ENCODE measurements at places on chromosomes 5 and 9.

GRCh38 chr9:105043370-105043936 is 115.5 kb upstream of the ABCA1 start:
- no peak for DNase-seq

- DNase-seq: peak; percentile 51
These were observed 131.2 kb upstream of the IQGAP2 start for GRCh38 chr5:76271836-76272235.

GRCh38 chr5:1511651-1512540 is 11.9 kb downstream of the LPCAT1 start:
- DNase-seq: peak; percentile 35

DNA sequence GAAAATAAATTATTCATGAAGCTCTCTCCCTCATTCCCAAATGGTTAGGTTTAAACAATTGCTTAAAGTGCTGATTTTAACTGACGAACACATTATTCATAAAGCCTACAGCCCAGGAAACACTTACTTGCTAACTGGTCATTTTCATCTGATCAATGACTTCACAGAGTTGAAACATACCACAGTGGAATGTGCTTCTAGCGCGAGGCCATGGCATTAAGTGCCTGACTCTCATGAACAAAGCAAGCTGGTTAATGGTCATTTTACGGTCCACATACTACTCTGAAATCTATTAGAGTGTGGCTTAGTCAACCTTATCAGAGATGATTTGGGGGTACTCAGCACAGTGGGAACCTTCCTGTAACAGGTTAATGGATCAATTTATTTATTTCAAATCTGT is 114.6 kb downstream of the MED27 start:
- DNase-seq: no peak

DNA sequence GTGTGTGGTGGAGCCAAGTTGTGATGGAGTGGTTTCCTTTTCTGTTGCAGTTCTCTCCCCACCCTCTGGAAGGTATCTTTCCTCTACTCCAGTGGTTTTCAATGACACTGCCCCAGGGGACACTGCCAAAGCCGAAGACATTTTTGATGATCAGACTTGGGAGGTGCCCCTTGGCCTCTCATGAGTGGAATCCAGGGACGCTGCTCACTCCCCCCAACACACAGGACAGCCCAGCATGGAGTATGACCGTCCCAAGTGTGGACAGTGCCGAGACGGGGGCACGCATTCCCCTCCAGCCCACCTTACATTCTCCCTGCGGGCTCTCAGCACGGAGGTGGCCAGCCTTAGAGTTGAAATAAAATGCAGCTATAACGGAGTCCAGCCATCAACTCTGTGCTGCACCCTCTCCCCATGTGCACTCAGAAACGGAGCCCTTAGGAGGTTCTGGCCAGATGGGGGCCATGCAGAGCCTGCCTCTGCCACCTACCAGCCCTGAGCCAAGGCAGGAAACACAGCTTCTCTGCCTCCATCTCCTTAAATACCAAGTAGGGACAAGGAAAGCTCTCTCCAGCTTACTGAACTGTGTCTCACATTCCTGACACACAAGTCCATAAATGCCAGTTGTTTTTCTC is 150.8 kb downstream of the ROR2 start:
- no peak for DNase-seq

- DNase-seq: no peak
These were observed 329.7 kb upstream of the IRX1 start for GRCh38 chr5:3265936-3266335.

DNA sequence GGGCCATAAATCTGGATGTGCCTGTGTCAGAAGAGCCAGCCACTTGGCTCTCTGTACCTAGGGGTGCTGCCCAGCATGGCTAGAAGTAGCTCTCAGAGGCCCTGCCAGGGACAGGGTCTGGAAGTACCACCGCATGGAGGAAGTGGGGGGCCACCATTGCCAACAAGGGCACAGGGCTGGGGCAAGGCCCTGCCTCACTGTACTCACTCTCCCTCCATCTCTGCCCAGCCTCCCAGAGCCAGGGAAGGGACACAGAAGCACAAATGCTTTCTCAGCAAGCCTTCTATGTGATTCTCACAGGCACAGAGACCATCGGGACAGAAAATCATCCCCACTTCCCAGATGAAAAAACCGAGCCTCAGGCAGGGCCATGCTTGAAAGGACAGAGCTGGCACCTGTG is 138.1 kb downstream of the C5orf15 start:
- no peak for DNase-seq

GRCh38 chr5:65577141-65577540 is 14.0 kb downstream of the PPWD1 start:
- DNase-seq: no peak

DNA sequence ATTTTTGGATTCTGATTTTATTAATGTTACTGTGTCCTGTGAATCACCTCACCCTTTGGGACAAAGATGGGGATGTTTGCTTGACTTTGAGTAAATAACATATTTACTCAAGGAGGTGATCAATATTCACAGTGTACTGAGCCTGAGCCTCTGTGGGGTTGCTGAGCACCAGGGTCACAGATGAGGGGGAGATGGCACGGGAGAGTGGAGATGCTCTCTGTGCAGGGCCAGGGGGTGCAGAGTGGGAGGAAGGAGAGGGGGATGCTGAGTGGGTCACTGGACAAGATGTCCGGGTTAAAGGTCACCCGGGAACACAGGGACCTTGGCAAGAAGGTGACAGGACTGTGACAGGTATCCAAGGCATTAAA is 4.0 kb downstream of the SQSTM1 start:
- no peak for DNase-seq

DNA sequence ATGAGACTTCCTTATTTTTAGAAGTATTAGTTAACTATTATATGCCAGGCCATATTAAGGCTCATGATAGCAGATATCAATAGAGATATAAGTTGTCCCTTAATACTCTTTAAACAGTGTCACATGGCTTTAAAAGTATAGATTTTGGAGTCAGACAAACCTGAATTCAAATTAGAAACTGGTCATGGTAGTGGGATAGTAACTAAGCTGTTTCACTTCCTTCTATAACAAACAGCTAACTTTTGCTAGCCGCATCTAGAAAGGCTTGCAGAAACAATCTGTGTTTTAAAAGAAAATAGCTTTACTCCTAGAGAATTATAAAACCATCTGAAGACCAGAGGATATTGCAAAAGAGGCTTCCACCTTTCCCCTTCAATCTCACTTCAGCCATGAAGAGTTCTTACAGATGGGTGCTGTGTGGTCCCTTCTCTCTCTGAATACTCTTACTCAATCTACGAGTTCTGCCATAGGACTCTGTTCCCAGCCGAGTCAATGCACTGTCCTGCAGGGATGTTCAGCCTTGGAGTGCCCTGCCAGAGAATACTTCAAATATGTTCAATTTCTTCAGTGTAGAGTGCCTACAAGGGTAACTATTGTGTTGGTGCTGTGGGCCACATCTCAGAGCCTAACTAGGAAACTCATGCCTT is 810.2 kb downstream of the EFNA5 start:
- no peak for DNase-seq

DNA sequence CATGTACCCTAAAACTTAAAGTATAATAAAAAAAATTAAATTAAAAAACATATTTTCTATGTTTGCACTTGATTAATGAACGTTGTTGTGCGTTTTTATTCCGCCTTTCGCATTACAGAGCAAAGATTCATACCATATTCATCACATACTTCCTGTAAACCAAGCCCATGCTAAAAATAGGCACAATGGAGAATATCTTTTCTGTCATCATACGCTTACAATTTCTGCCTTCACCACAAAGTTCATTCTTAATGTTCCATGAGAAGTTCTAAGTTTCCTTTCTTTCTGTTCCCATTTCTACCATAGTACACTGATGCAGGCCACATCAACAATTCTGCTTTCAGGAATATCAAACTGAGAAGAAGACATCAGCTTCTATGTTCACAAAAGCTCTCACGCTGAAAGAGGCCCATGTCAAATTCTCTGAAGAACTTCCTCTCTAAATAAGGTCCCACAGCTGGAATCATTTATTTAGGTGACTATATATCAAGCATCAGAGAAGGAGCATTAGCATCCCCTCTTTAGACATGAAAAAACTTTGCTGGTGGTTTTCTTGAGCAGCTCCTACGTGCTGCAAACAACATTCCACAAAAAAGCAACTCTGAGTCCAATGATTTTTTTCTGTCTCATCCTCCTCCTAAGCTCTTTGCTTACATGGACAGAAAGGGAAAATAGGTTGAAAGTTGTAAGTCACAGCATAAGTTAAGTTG is 456.4 kb downstream of the CDH10 start:
- no peak for DNase-seq

DNA sequence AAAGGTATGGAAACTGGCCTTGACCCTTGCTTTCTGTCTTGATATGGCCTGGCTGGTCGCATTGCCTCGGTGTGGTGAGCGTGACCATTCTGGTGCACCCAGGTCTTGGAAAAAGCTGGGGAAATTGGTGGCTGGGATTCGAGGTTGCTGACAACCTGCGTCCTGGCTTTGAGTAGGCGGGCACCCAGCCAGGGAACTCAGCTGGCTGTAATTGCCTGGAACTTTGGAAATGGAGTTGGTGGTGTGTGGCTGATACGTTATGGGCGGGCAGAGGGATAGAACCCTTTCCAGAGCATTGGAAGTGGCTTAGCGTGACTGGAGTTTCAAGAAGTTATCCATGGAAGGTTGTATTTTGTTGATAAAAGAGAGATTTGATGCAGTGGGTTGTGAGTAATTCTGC is 35.2 kb downstream of the KCNMB1 start:
- no peak for DNase-seq

GRCh38 chr5:2621631-2622030 is 129.8 kb downstream of the IRX2 start:
- no peak for DNase-seq
